ENCODE measurements at places on chromosomes 2 and 18. TPM values are rescaled to one million over a fixed set of nuclear protein-coding genes. Genes with fewer than 3 reads are reported as not detected.

DNA sequence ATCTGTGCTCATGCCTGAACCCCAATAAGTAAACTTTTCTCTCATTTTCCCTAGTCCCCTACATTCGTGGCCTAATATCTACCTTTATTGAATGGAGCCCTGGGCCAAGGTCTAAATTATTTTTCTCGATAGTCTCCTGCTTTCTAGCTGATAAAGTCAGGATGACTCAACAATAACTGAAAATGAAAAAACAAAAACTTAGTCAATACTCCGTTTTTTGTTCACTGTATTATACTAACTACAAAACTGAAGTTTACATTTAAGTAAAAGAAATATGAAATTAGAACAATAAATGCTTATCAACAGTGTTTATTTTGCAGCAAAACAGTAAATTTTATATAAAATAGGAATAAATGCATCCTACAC, 32.2 kb downstream of the AOX1 start:
- no peak for DNase-seq

GRCh38 chr18:63263444-63263843, 56.1 kb downstream of the BCL2 start:
- no peak for DNase-seq

GRCh38 chr2:134611316-134611715, 107.5 kb downstream of the TMEM163 start:
- no peak for DNase-seq

- no peak for DNase-seq
These were observed 12.9 kb downstream of the CCL20 start for GRCh38 chr2:227826563-227826962.

DNA sequence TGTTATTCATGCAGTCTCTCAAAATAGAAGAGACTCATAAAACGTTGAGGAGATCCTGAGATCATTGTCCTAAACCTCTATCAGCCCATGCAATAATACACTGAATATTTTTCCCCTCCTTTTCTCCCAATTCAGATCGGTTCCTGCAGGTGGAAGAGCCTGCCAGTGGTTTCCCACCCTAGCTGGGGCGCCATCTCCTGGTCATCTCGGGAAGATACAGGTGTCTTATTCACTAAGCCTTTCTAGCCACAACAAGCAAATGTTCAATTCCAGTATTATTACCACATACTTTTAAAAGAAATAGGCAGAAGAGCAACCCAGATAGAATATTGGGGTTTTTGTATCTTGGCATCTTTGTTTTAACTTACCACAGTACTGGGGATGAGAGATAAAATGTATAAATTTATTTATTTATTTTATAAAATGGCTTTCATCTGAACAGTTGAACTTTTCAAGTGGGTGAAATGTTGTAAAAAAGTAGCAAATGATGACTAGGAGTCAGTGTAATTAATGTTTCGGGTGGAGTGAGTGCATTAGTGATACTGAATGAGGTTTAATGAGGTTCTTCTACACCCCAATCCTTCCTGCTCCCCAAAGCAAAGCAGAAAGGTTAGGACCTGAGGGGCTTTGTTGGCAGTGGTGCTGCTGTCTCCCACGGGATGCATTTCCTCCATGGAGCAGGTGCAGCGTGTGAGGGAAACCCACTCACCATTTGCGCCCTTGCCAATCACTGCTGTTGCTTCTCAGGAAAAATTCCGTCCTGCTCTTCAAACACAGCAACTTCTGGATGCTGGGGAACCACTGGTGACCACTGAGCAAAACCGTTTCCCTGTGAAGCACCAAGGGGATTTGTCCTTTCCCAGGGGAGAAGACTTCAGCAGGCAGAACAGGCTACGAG, 147.1 kb upstream of the FHL2 start:
- DNase-seq, result peak; percentile 70

The CDK15 gene
- total RNA-seq, result 0.30 TPM

DNA sequence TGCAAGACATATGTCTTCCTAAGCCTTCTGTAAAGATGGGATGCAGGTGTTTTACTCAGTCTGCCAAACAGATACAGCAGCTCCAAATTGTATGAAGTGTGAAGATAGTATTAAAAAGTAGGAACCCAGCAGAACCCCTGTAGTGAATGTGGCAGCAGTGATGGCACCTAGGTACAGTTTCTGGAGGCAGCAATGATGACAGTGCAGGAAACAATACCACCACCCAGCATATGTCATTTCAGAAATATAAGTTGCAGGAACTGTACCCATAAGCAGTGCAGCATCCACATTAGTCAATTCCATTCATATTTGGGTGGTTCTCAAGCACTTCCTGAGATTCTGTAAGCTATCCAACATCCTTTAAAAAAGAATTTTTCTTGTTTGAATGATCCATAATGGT, 46.7 kb upstream of the ATP5MC3 start:
- no peak for DNase-seq
